Ovary (tissue), 10 donors: ENCODE measurements at places on chromosomes 6 and 20. TPM values are rescaled to one million over a fixed set of nuclear protein-coding genes. Genes with fewer than 3 reads are reported as not detected.
A peak's percentile ranks its signal among the peaks of the same experiment; 100 is the strongest.

- no peak overlapping the region for H3K4me3 ChIP-seq
- no peaks in the 10 kb centered on the region for H3K4me1 ChIP-seq
- H3K27ac ChIP-seq = no peak overlapping the region
- no peaks in the 10 kb centered on the region for H3K36me3 ChIP-seq
- DNase-seq = no peak
Observed at GRCh38 chr6:112801468-112802080, 454.4 kb downstream of the RFPL4B start.

GRCh38 chr6:10547809-10548208 is 26.7 kb downstream of the GCNT2 start:
- no peaks in the 10 kb centered on the region for H3K36me3 ChIP-seq
- H3K27me3 ChIP-seq = no peaks in the 10 kb centered on the region
- H3K4me1 ChIP-seq = no peaks in the 10 kb centered on the region
- H3K27ac ChIP-seq = no peak overlapping the region

GRCh38 chr20:20362774-20363433 is 5.0 kb upstream of the INSM1 start:
- H3K27ac ChIP-seq = no peak overlapping the region
- no peaks in the 10 kb centered on the region for H3K27me3 ChIP-seq
- H3K4me3 ChIP-seq = no peak overlapping the region
- H3K4me1 ChIP-seq = peaks cover 3% of the 10 kb centered on the region
- H3K36me3 ChIP-seq = no peaks in the 10 kb centered on the region

GRCh38 chr6:150410906-150411305 is 42.1 kb downstream of the IYD start:
- H3K27ac ChIP-seq = no peak overlapping the region
- no peak for DNase-seq
- H3K36me3 ChIP-seq = no peaks in the 10 kb centered on the region
- no peaks in the 10 kb centered on the region for H3K27me3 ChIP-seq
- no peak overlapping the region for H3K4me3 ChIP-seq
- no peaks in the 10 kb centered on the region for H3K4me1 ChIP-seq

Gene PLCB1
- total RNA-seq = 13.1 TPM

- no peaks in the 10 kb centered on the region for H3K4me1 ChIP-seq
- no peak overlapping the region for H3K27ac ChIP-seq
- H3K4me3 ChIP-seq = no peak overlapping the region
- DNase-seq = no peak
- no peaks in the 10 kb centered on the region for H3K36me3 ChIP-seq
Observed at GRCh38 chr20:14696937-14697336, 359.5 kb upstream of the FLRT3 start.

DNA sequence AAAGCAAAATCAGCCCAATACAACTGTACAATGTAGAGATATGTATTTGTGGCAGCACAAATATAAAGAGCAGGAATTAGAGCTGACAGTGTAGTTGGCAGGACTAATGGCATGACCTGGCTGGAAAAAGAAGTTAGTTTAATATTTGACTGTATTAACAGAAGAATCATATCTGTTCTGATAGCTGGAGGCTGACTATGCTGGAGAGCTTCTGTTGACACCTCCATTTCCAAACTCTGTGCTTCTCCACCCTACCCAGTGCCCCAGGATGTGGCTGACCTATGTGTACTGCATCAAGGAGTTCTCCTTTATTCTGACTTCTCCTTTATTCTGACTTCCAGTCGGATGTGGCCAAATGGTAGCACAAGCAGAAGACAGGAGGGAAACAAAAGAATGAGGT is 299.3 kb downstream of the PKHD1 start:
- H3K4me1 ChIP-seq = no peaks in the 10 kb centered on the region
- H3K36me3 ChIP-seq = no peaks in the 10 kb centered on the region
- H3K27me3 ChIP-seq = no peaks in the 10 kb centered on the region

- H3K27me3 ChIP-seq = no peaks in the 10 kb centered on the region
- no peak for DNase-seq
- H3K27ac ChIP-seq = no peak overlapping the region
- no peaks in the 10 kb centered on the region for H3K4me1 ChIP-seq
- no peaks in the 10 kb centered on the region for H3K36me3 ChIP-seq
- H3K4me3 ChIP-seq = no peak overlapping the region
Observed at GRCh38 chr6:139540276-139540675, 165.8 kb upstream of the CITED2 start.

GRCh38 chr6:44868335-44868668 is 459.8 kb upstream of the RUNX2 start:
- no peaks in the 10 kb centered on the region for H3K4me1 ChIP-seq
- no peak overlapping the region for H3K4me3 ChIP-seq
- no peak overlapping the region for H3K27ac ChIP-seq
- no peaks in the 10 kb centered on the region for H3K36me3 ChIP-seq

- no peak for DNase-seq
- no peak overlapping the region for H3K27ac ChIP-seq
Observed at GRCh38 chr6:12083763-12084162, 71.7 kb downstream of the HIVEP1 start.

GRCh38 chr6:3186974-3187382 is 29.6 kb upstream of the TUBB2A start:
- H3K27ac ChIP-seq = no peak overlapping the region
- no peaks in the 10 kb centered on the region for H3K36me3 ChIP-seq
- no peak overlapping the region for H3K4me3 ChIP-seq

GRCh38 chr20:63196768-63197470 is 19.0 kb downstream of the YTHDF1 start:
- H3K27me3 ChIP-seq = no peaks in the 10 kb centered on the region
- H3K4me3 ChIP-seq = no peak overlapping the region
- peaks cover 7% of the 10 kb centered on the region for H3K4me1 ChIP-seq
- no peaks in the 10 kb centered on the region for H3K36me3 ChIP-seq
- no peak for DNase-seq
- no peak overlapping the region for H3K27ac ChIP-seq

GRCh38 chr6:26475823-26476729 is 18.3 kb downstream of the BTN2A1 start:
- no peaks in the 10 kb centered on the region for H3K27me3 ChIP-seq
- DNase-seq = no peak
- no peak overlapping the region for H3K27ac ChIP-seq
- no peak overlapping the region for H3K4me3 ChIP-seq

Gene CNR1
- 2.2 TPM for total RNA-seq

GRCh38 chr6:137700751-137701477 is 166.1 kb upstream of the TNFAIP3 start:
- H3K4me1 ChIP-seq = peaks cover 37% of the 10 kb centered on the region
- no peak overlapping the region for H3K4me3 ChIP-seq
- H3K27me3 ChIP-seq = no peaks in the 10 kb centered on the region

- DNase-seq = no peak
- H3K4me3 ChIP-seq = no peak overlapping the region
- no peaks in the 10 kb centered on the region for H3K27me3 ChIP-seq
- no peaks in the 10 kb centered on the region for H3K36me3 ChIP-seq
- no peak overlapping the region for H3K27ac ChIP-seq
Observed at GRCh38 chr6:122416825-122417224, 17.4 kb downstream of the HSF2 start.

- peak overlapping the region; percentile 97 for H3K27ac ChIP-seq
- peaks cover 6% of the 10 kb centered on the region for H3K4me1 ChIP-seq
- H3K36me3 ChIP-seq = no peaks in the 10 kb centered on the region
Observed at GRCh38 chr20:32819992-32820697, 391 bp downstream of the MAPRE1 start.

DNA sequence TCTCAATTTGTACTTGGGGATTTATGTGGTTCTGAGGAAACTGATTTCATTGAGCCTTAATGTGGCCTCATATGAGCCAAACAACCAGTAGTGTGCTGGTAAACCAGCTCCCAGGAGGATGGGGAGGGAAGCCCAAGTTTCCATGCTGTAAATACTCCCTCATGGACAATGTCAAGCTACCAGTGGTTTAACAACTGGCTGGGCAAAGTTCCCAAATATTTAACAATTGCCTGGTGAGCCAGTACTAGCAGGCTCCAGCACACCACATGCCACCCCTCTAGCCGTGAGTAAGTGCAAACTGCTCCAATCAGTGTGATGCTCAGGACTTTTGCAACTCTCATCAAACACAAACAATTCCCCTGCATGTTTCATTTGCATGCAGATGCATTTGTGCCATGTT is 19.2 kb upstream of the CDKN1A start:
- peaks cover 9% of the 10 kb centered on the region for H3K4me1 ChIP-seq
- H3K27ac ChIP-seq = no peak overlapping the region
- no peaks in the 10 kb centered on the region for H3K36me3 ChIP-seq
- DNase-seq = no peak

Gene WDR46
- 58.5 TPM for total RNA-seq

Gene FOXQ1
- total RNA-seq = 4.3 TPM

Gene LZTS3
- 18.2 TPM for total RNA-seq

DNA sequence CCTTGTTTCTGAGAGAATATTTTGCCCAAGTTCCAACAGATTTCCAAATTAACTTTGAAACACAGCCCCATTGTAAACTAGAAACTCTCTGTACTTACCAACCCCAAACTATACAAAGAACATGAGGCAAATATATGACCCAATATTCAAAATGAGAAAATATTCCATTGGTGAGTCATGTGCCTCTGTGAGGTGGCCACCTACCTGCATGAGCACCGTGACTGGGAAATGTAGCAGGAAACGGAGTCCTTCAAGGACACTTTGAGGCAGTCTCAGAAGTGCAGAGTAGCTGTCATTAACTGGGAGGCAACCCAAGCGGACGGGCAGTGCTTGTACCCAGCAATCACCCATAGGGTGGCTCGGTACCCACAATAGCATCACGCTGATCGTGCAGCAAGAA is 335.5 kb upstream of the NOX3 start:
- no peaks in the 10 kb centered on the region for H3K36me3 ChIP-seq
- DNase-seq = no peak
- H3K27ac ChIP-seq = no peak overlapping the region
- no peak overlapping the region for H3K4me3 ChIP-seq
- no peaks in the 10 kb centered on the region for H3K4me1 ChIP-seq

Gene ZNF165
- 1.1 TPM for total RNA-seq

DNA sequence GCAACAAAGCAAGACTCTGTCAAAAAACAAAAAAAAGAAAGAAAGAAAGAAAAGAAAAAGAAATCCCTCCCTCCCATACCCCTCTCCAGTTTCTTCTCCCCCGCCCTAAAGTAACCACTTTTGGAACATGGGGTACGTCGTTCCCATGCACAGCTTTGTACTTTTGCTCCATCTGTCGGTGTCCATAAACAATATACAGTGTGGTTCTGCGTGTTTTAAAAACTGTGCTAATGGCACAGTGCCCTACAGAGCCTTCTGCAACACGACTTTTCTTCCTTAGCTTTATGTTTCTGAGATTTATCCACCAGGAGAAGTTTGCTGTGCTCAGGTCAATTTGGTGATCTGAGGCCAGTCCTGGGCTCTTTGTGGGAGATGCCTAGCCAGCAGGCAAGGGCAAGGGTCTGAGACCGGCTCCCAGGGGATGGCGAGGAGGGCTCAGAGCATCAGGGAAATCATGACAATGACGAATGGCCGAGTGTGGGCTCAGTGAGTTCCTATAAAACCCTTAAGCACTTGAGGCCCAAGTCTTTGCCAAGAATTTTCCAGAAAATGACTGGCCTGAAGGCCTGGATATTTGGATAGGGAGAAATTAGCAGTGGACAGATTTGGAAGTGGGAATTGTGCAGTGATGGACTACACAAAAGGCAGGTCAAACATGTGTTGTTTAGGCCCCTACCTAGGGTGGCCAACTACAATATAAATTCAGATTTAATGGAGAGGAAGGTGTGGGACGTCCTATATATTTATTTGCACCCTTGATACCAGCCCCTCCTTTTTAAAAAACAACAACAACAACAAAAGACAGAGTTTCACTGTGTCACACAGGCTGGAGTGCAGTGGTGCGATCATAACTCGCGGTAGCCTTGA is 1.9 kb upstream of the BCAS4 start:
- no peak overlapping the region for H3K4me3 ChIP-seq
- peaks cover 4% of the 10 kb centered on the region for H3K4me1 ChIP-seq
- H3K36me3 ChIP-seq = no peaks in the 10 kb centered on the region

GRCh38 chr20:41306061-41306727 is 11.3 kb downstream of the ZHX3 start:
- H3K36me3 ChIP-seq = no peaks in the 10 kb centered on the region
- H3K4me1 ChIP-seq = peaks cover 17% of the 10 kb centered on the region
- H3K27me3 ChIP-seq = no peaks in the 10 kb centered on the region
- no peak overlapping the region for H3K4me3 ChIP-seq

Gene SYCP2
- 0.48 TPM for total RNA-seq

DNA sequence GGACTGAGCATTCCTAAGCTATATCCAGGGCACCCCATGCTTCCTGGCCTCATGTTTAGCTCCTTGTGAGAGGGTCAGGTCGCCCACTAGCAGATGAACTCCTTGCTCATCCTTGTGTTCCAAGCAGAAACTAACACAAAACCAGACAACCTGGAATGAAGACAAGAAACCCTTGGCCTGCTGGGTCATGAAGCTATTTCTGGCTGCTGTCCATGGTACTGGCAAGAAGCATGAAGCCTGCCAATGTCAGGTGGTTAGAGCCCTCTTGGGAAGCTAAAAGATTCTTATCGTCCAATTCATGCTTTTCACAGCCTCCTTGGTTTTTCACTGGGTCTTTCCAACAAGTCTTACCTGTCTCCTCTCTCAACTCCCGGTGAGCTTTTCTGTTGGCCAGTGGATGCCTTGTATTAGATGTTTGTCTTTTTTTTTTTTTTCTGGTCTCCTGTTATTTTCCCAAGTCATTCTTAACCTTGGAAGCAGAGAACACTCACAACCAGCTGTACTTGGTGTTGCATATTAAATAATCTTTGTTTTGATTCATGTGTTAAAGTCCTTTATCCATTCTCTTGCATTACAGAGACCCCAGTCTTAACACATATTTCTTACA is 180.3 kb downstream of the ANKRD60 start:
- H3K4me1 ChIP-seq = peaks cover 11% of the 10 kb centered on the region
- no peaks in the 10 kb centered on the region for H3K36me3 ChIP-seq
- DNase-seq = peak; percentile 28
- H3K27me3 ChIP-seq = no peaks in the 10 kb centered on the region

Gene BPIFB2
- not detected for total RNA-seq

- no peak for DNase-seq
- H3K27ac ChIP-seq = no peak overlapping the region
- no peaks in the 10 kb centered on the region for H3K27me3 ChIP-seq
- H3K4me1 ChIP-seq = peaks cover 2% of the 10 kb centered on the region
- no peaks in the 10 kb centered on the region for H3K36me3 ChIP-seq
- H3K4me3 ChIP-seq = no peak overlapping the region
Observed at GRCh38 chr6:40585223-40585622, 1.9 kb downstream of the LRFN2 start.
